Activated CD4-positive, alpha-beta memory T cell treated with anti-CD3 and anti-CD28 coated beads for 36 hours (primary cell): ENCODE measurements at places on chromosomes 4 and X. TPM values are rescaled to one million over a fixed set of nuclear protein-coding genes. Genes with fewer than 3 reads are reported as not detected.

The GRXCR1 gene
- not detected for total RNA-seq

The CYTL1 gene
- not detected for total RNA-seq

The UGT2B11 gene
- not detected for total RNA-seq

DNA sequence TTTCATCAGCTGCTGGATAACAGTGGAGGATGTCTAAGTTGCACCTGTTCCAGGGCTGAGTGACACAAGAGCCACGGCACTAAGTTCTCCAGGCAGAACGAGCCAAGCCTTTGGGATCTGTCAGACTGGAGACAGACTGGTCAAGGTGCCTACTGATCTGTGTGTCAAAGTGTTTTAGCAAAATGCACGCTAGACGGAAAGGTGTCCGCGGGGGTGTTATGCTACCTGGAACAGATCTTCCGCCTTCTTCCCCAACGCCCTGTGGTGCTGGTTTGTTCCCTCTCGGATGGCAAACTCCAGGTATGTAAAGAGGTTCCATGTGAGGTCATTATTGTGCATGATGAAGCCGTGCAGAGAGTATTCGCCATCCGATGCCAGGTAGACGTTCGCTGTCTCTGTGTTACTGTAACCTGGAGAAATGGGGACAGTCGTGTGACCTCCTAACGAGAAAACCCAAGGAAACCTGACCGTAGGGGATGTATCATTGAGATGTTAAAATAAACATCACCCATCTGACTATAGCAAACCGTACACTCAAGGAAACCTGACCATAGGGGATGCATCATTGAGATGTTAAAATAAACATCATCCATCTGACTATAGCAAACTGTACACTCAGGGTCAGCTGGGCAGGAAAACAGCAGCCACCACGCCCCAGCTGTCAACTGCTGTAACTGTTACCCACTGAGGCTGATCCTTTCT lies 29.7 kb upstream of the SLC25A6 start:
- H3K27ac ChIP-seq = no peak overlapping the region
- H3K4me1 ChIP-seq = no peaks in the 10 kb centered on the region
- no peak overlapping the region for H3K4me3 ChIP-seq
- DNase-seq = no peak
- peaks cover 71% of the 10 kb centered on the region for H3K36me3 ChIP-seq

DNA sequence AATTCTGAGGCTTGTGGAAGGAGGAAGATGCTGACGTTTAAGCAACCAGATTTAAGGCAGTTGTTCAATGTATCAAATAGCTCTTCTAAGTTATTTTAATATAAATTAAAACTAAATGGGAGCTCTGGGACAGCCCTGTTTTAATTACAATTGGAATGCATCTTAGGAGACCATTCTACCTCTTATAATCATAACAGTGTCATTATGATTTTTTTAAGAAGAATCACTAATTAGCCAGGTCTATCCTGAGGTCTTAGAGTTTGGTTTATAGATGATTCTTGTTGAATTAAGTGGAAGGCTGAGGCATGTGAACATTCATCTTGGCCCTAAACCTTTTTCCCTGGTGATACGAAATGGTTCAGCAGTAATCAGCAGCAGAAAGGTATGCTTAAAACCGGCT lies 113.4 kb downstream of the CEP135 start:
- H3K36me3 ChIP-seq = no peaks in the 10 kb centered on the region
- H3K4me3 ChIP-seq = no peak overlapping the region
- H3K27me3 ChIP-seq = peaks cover 29% of the 10 kb centered on the region
- no peaks in the 10 kb centered on the region for H3K4me1 ChIP-seq
- DNase-seq = no peak

DNA sequence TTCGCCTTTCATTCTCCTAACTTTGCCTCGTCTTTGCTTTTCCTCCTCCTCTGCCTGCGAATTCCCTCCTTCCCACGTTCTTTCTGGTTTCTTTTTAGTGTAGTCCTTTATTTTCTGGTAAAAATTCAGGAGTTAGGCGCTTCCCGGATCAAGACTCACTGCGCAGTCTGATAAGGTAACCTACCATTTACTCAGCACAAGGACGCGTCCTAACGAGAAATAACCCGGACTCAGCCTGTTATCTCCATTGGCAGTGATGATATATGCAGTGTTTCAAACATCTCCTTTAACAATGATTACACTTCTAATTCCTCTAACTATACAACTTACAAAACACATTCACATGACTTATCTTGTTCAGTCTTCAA lies 357 bp upstream of the ETNPPL start:
- no peak for DNase-seq
- peaks cover 2% of the 10 kb centered on the region for H3K36me3 ChIP-seq
- peak overlapping the region; percentile 72 for H3K4me3 ChIP-seq
- H3K4me1 ChIP-seq = peaks cover 12% of the 10 kb centered on the region

DNA sequence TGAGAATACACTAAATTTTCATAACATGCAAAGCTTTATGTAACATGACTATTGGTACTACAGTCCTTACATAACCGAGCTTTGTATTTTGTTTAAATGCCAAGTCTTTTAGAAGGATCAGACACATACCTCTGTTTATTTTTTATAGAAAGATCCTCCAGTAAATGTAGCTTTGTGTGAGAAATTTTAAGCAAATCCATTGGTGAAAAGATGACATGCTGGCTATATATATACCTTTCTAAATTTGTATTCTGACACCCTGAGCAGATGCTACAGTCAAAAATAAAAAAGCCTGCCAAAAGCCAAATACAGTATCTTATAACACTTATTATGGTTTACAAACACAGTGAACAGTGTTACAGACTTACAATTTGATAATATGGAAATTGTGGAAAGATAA lies at the start of gene YIPF7:
YIPF7 (minus strand) TSS at position 201 of the 400 bp plus-strand sequence. CDS start 1,525 bp downstream, outside the sequence.
- H3K27me3 ChIP-seq = peaks cover 2% of the 10 kb centered on the region
- DNase-seq = no peak

GRCh38 chr4:132839070-132839469 lies 310.0 kb upstream of the PCDH10 start:
- H3K4me1 ChIP-seq = no peaks in the 10 kb centered on the region
- H3K36me3 ChIP-seq = no peaks in the 10 kb centered on the region
- no peak overlapping the region for H3K4me3 ChIP-seq
- no peak for DNase-seq

DNA sequence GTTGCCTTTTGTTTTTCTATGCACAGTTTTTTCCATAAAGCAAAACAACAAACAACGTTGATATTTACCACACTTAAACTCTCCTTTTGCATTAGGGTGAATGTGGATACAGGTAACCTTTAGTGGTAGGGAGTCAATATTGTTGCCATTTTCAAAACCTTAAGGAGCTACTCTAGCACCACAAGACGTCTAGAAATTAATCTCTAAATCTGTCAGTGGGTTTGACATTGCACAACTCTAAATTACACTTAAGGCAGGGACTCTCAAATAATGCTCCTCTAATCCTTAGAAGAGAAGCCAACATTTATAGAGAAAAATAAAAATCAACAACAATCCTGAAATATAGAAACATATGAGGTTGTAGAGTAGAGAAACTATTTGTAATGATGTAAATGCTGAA lies 297.2 kb downstream of the UNC5C start:
- H3K4me1 ChIP-seq = peaks cover 22% of the 10 kb centered on the region
- H3K27ac ChIP-seq = no peak overlapping the region
- no peaks in the 10 kb centered on the region for H3K36me3 ChIP-seq
- no peak for DNase-seq
- H3K27me3 ChIP-seq = no peaks in the 10 kb centered on the region

- H3K4me1 ChIP-seq = peaks cover 3% of the 10 kb centered on the region
- H3K27ac ChIP-seq = no peak overlapping the region
- peaks cover 2% of the 10 kb centered on the region for H3K27me3 ChIP-seq
- H3K4me3 ChIP-seq = no peak overlapping the region
Observed at GRCh38 chr4:86530183-86530582, 63.9 kb upstream of the PTPN13 start.

- DNase-seq = no peak
- H3K36me3 ChIP-seq = no peaks in the 10 kb centered on the region
- H3K4me1 ChIP-seq = no peaks in the 10 kb centered on the region
- no peak overlapping the region for H3K4me3 ChIP-seq
- no peaks in the 10 kb centered on the region for H3K27me3 ChIP-seq
- no peak overlapping the region for H3K27ac ChIP-seq
Observed at GRCh38 chr4:74962584-74962983, 29.7 kb downstream of the PARM1 start.

GRCh38 chr4:105714932-105715331 lies 6.3 kb downstream of the GSTCD start:
- no peaks in the 10 kb centered on the region for H3K27me3 ChIP-seq
- DNase-seq = no peak
- H3K4me3 ChIP-seq = no peak overlapping the region
- H3K36me3 ChIP-seq = peaks cover 2% of the 10 kb centered on the region

GRCh38 chr4:108762559-108763225 lies at the start of gene ETNPPL:
TSS of gene ETNPPL (minus strand) at chr4:108763053. CDS start at chr4:108762898, 155 bp downstream.
- peaks cover 12% of the 10 kb centered on the region for H3K4me1 ChIP-seq
- DNase-seq = peak; percentile 28
- H3K27ac ChIP-seq = no peak within 1 kb of the TSS
- H3K4me3 ChIP-seq = peak within 1 kb of the TSS; percentile 72
- peaks cover 2% of the 10 kb centered on the region for H3K36me3 ChIP-seq

GRCh38 chrX:72001471-72001870 lies 90.8 kb downstream of the NHSL2 start:
- no peak overlapping the region for H3K27ac ChIP-seq
- DNase-seq = no peak
- H3K4me1 ChIP-seq = no peaks in the 10 kb centered on the region
- no peaks in the 10 kb centered on the region for H3K36me3 ChIP-seq
- H3K27me3 ChIP-seq = no peaks in the 10 kb centered on the region

DNA sequence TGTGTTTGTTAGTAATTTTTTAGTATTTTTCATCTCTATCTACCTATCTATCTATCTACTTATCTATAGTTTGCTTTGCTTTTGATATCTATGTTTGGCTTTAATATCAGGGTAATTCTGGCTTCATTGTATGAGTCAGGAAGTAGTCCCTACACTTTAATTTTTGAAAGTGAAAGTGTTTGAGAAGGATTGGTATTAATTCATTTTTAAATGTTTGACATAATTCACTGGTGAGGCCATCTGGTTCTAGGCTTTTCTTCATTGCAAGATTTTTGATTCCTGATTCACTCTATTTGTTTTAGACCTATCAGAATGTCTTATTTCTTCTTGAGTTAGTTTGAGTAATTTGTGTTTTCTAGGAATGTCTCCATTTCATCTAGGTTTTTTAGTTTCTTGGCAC lies 20.2 kb upstream of the TCP11X2 start:
- H3K27ac ChIP-seq = no peak overlapping the region
- H3K4me3 ChIP-seq = no peak overlapping the region
- H3K27me3 ChIP-seq = no peaks in the 10 kb centered on the region
- H3K36me3 ChIP-seq = no peaks in the 10 kb centered on the region
- no peak for DNase-seq
